Activated CD8-positive, alpha-beta memory T cell treated with anti-CD3 and anti-CD28 coated beads for 24 hours (primary cell): ENCODE measurements at places on chromosomes 3 and 15.

GRCh38 chr3:41334426-41334825 lies 135.1 kb downstream of the CTNNB1 start:
- DNase-seq = no peak

DNA sequence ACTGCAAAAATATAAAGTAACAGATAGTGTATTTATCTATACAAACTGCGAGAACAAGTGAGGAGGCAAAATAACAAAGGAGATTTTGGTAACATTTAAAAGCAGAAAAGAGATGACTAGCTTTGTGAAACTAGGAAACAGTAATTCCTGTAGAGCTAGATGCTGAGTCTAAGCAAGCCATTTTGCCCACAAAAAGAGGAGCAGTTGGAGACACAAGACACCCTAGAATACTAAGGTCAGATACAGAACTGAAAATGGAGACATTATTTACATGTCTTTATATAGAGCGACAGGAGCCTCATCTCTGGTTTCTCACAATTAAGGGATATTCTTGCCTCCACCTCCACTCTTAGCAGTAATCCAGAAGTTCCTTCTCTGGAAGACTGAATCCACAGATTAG lies 732.4 kb upstream of the GBE1 start:
- no peak for DNase-seq

DNA sequence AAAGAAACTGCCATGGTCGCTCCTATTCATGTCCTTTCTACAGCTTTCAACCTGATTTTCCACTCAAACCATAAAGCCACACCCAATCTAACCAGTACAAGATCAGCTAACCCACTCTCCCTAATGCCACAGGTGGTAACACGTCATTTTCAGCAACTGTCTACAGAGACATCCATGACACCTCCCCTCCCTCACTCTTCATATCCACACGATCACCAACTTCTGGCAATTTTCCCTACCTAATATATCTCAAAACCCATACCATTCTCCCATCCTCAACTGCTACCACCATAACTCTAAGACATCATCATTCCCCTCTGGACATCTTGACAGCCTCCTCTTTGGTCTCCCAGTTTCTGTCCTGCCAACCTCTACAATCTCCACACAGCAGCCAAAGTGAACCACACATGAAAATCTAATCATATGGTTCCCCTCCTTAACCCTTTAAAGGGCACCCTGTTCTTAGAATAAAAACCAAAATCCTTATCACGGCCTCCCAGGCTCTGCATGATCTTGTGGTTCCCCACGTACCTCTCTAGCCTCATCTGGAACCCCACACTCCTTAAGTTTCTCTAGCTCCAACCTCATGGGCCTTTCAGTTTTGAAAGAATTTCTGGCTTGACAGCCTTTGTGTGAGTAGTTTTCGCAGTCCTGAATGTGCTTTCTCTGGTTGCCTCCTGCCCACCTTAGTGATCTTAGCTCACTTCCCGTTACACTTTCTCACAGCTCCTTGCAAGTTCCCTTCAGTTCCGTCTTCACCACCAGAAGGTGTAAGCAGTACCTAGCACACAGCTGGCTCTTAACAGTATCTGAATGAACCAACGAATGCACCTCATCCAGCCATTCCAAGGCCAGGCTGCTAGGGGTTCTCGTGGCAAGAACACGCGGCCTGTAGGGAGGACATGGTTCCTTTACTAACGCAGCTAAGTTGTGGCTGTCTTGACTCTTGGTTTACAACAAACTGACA lies 33.4 kb downstream of the SPINK8 start:
- peak; percentile 81 for DNase-seq

DNA sequence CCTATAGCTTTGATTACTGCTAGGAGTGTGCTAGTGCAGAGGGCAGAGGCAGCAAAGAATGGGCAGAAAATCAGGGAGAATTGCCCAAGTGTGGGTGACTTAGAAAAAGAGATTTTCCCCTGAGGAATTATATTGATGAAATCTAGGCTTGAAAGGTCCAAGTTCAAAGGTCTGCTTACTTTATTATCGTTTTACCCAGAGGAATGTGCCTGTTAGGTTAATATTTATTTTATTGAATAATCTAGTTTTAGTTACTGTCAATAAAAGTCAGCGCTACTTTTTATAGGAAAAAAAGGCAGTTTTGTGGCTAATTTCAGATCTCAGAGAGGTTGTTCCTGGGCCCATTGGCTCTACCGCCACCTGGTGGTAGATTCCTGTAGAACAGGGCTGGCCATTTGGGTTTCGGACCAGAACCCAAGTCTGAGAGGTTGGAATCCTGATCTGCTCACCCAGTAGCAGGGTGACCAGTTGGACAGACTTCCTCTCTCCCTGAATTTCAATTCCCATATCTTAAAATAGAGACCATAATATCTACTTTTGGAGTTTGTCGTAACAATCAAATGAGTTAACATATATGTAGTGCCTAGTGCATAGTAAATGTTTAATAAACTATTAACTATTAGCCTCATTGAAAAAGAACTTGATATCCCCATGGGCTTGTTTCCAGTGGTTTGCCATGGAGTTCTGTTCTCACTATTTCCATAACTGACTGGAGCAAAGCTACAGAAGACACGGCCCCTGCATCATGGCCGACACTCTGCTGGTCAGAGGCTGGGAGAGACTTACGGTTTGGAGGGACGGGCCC lies 62.7 kb upstream of the ZNF148 start:
- peak; percentile 83 for DNase-seq

DNA sequence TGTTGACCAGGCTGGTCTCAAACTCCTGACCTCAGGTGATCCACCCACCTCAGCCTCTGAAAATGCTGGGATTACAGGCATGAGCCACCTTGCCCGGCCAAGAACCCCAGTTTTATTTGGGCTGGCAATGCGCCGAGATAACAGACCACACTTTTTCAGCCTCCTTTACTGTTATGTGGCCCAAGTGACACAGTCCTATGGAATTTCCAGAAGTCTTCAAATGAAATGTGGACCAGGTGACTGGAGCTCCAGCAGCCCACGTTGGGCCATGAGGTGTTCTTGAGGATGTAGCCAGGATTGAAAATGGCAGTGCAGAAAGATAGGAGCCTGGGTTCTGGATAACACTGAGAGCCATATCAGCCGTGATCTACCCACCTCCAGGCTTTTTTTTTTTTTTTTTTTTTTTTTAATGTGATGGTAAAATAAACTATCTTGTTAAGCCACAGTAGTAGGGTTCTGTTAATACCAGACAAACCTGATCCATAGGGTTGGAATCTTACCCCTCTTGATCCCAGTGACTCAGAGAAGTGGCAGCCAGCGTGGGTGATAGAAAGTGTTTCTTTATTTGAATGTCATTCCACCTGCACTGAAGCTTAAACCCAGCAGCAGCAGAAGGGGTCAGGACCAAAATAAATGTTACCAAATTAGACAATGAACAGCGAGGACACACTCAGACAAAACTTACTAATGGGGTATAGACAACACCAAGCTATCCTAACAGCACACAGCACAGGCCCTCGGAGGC lies 55.6 kb downstream of the LHFPL4 start:
- no peak for DNase-seq

DNA sequence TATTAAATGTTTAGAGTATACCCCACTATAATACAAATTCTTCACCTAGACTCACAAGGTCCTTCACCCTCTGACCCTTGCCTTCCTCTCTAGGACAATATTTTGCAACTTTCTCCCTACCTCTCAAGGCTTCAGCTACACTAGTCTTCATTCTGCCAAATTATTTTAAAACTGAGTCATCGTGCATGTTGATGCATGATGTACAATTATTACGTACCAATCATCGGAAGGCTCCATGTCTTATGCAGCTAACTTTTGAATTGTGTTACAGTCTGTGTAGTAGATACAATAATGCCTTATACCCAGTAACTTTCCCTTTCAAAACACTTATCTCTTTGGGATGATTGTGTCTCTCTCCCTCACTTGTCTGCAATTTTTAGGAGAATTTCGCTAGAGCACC lies 98.5 kb upstream of the ROBO2 start:
- DNase-seq = no peak

DNA sequence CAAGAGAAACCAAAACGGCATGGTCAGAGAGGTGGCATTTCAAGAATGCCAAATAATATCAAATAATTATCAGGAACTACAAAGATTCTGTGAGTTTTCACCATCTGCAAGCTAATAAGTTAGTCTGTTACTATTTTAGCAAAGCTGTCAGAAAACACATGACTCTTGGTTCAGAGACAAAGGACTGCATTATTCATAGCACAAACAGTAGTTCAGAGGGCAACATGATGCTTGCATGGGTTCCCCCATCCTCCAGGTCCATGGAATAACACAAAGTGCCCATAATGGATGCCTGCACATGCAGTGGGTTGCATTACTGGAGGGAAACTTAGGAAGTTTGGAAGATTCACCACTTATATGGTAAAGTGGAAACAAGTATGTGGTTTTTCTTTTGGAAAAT lies 228.8 kb upstream of the ALCAM start:
- no peak for DNase-seq

GRCh38 chr3:42012383-42012934 lies 50.6 kb upstream of the ULK4 start:
- no peak for DNase-seq

DNA sequence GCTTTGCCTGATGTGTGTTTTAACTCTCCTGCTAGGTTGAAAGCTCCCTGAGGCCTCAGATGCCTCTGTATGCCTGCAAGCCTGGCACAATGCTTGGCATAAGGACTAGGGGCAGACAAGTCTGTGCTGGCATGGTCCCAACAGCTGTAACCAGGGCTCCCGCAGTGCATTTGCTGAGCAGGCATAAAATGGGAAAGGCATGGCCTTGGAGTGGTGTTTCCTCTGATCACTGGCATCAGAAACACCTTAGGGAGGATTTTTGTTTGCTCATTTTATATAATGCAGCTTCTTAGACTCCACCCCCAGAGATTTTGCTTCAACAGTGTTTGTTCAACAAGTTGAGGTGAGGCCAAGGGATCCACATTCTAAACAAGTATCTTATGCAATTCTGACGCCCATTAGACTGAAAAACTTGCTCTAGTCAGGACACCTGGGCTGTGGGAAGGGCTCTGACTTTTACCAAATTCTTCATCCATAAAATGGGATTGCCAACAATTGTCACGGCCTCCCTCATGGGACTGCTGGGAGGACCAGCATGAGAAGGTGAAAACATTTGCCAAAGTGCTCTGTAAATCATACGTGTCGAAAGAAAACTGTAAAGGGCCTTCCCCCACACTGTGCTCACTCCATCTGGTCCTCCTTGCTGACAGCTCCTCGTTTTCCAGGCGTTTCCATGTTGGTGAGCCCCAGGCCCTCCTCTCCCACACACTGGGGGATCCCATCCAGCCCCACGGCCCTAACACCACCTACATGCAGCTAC lies 43.1 kb downstream of the STARD5 start:
- no peak for DNase-seq

DNA sequence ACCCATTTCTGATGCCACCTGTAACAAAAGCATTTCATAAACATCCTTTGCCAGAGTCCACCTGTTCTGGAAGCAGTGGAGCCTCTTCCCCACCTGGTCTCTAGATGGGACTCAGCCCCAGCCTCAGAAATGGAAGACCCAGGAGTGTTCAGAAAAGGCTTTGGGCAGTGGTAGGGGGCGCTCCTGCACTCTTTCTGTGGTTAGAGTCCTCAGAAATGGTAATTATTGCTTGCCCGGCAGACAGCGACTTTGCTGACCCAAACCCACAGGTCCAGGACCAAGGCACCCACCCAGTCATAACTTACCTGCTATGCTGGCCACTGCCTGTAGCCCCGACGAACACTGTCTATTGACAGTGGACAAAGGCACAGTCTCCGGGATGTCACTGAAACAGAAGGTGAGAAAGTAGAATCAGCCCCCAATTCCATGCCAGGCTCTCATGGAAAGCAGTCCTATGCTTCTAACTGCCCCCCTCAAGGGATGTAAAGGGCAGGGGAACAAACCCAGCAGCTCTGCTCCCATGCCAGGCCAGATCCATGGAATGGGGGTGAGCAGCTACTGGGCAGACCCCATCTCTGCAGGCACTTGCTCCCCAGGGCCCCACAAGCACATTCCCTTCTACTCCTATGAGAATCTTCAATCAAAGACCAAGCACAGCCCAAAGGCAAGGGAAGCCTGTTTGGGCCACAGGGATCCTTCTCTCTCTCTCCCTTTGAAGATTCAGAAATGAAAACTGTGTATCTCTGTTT lies 5.1 kb downstream of the ACAA1 start:
- DNase-seq = peak; percentile 57

GRCh38 chr3:179148616-179149405 lies 654 bp downstream of the PIK3CA start:
- peak; percentile 81 for DNase-seq

DNA sequence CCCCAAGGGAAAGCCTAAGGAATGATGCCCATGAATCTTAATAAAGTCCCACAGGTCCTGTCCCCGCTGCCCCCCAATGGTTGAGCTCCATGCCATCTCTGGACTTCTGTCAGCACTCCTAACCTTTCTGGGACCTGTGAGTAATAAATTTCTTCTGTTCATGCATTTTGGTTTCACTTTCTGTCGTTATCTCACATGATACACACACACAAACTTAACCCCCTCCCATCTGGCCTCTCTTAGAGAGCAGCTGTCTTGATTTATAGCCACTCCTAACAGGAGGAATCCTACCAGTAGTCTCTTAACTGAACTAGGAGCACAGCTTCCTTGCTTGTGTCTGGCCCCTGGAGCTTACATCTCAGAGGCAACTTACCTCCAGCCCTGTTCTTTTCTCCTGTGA lies 82.7 kb upstream of the SELENOK start:
- DNase-seq = no peak

GRCh38 chr3:39970982-39971381 lies 161.6 kb downstream of the MYRIP start:
- no peak for DNase-seq

- no peak for DNase-seq
Measured at GRCh38 chr15:74958320-74958907, 1.8 kb upstream of the RPP25 start.

GRCh38 chr15:39393575-39394335 lies 187.1 kb upstream of the THBS1 start:
- DNase-seq = no peak

GRCh38 chr15:72050700-72051099 lies 67.2 kb downstream of the MYO9A start:
- DNase-seq = no peak

DNA sequence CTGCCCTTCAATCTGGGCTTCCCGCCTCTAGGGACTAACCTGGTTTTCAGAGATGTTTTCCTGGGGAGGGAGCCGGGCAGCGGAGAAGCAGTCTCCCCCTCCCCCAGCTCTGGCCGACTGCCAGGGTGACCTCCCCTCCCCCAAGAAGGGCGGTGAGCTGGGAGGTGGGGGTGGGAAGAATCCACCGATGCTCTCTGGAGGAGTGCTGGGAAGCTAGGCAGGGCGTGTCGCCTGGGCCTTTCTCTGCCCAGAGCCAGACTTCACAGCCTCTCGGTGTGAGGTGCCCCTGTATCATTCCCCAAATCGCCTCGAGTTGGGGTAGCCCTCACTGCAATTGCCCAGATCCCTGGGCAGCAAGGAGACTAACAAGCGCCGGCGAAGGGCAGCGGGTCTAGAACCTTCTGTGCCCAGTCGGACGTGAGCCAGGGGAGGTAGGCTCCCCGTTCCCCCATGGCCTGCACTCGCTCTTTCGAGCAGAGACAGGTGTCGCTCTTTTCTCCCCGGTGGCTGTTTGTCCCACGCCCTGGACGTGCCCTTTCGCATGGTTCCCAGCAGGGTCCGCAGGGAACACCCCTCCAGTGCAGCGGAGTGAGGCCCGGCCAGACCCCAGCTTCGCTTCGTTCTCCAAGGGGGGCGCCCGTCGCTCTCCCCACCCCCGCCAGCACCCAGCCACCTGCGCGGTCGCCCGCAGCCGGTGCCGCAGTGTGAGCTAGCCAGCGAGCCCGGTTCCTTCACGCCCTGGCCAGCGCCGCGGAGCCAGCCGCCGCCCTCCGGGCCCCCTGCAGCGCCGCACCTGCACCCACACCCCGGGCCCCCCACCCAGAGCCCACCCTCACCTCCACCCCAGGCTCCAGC lies 1.1 kb downstream of the RAB6B start:
- no peak for DNase-seq

- no peak for DNase-seq
Measured at GRCh38 chr3:166499636-166500035, 662.4 kb upstream of the BCHE start.
